Bronchial epithelial cell (primary cell): ENCODE measurements at places on chromosomes 5 and 9.

DNA sequence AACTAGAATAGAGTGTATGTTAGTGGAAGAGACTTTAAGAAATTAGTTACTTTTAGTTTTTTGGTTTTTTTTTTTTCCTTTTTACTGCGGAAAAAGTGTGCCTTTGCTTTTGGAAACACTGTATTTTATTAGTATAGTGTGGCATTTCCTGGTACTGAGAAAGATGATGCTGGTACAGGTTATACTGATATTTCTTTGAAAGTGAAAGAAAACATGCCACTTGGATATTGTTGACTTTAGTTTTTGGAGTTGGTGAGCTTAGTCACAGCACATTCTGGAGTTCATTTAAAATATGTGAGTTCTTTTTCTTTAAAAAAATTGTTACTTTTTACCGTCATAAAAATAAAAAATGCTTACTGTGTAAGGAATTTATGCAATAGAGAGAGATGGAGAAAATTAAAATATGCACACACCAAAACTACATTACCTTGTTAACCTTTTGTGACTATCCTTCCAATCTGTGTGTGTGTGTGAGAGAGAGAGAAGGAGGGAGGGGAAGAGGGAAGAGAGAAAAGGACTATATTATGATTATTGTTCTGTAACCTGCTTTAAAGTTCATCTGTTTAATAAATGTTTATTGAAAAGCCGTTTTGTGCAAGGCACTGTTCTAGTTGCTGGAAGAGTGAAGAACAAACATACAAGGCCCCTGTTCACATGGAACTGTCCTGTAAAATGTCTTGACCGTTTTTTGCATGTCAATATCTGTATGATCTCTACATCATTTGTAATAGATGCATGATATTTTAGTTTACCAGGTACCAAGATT lies 1.9 kb downstream of the UGCG start:
- DNase-seq, result no peak

GRCh38 chr5:169939731-169940130 lies 40.6 kb downstream of the INSYN2B start:
- no peak for DNase-seq

DNA sequence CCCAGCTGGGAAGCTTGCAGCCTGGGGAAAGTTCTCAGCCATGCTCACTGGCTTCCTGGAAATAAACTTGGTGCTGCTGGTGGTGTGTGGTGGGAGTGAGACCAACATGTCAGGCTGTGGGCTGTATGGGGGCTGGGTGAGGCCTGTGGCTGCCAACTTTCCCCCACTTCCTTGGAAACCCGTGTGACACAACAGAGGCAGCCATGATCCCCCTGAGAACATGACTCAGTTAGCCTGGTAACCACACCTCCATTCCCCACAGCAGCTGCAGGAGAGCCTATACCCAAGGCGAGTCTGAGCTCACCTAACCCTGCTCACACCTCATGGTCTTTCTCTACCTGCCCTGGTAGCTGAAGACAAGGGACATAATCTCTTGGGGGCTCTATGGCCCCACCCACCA lies 72.7 kb upstream of the RGMB start:
- peak; percentile 49 for DNase-seq

- no peak for DNase-seq
These were observed 193.1 kb upstream of the FREM1 start for GRCh38 chr9:15103290-15103689.

DNA sequence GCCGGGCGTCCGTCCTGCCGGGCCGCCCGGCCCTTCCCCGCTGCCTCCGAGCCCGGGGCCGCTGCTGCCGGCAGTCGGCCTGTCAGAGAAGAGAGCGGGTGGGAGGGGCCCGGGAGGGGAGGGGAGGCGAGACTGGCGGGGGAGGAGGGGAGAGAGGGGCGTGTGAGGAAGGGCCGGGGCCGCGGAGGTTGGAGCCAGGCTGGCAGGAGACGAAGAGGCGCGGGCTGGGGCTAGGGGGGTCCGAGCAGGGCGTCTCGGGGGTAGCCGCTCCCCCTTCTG lies 570 bp downstream of the CREBRF start:
- no peak for DNase-seq

- DNase-seq, result no peak
These were observed 1.7 kb downstream of the TRAF1 start for GRCh38 chr9:120924698-120925534.

DNA sequence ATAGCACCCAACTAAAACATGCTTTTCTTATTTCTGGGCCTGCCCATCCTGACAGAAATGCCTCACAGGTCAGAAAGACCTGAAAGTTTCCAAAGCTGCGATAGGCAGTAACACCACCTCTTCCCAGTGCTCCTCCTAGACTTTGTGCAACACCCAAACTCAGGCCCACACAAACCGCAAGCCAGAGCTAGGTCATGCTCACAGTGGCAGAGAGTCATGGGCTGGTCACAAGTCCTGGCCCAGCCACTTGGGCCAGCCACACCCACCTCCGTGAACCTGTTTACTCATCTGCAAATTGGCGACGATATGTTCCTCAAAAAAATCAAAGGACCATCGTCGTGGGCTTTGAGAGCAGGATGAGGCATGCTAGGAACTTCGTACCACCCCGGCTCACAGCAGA lies 44.0 kb upstream of the SLC25A51 start:
- peak; percentile 68 for DNase-seq

DNA sequence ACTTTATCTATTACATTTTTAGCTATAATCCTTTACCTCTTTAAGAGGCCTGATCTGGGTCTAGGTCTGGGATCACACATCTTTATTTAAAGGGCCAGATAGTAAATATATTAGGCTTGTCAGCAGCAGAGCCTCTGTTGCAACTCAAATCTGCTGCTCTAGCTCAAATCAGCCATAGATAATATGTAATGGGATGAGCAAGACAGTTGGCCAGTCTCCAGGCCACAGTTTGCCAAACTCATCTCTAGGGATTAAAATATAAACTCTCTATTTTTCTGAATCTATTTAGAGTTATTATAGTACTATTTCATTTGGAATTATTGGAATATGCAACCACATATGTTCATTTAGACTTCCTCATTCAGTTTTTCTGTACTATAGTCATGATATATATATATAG lies 115.9 kb upstream of the MINAR2 start:
- peak; percentile 17 for DNase-seq

DNA sequence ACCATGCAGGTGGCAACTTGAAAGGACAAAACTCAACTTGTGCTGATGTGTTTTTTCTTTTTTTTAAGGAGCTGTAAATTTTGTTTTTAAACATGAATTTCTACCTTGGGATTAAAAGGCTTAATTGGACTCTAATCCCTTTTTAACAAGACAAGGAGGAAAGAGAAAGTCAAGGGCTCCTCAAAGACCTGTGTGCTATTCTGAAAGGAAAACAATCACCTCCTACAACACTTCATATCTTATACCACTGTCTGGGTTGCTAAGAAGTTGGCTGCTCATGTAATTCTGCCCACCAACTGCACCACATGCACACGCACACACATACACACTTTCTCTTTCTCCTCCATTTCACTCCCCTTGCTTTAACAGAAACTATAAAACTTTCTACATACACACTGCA lies 78.6 kb downstream of the SH3RF2 start:
- no peak for DNase-seq

DNA sequence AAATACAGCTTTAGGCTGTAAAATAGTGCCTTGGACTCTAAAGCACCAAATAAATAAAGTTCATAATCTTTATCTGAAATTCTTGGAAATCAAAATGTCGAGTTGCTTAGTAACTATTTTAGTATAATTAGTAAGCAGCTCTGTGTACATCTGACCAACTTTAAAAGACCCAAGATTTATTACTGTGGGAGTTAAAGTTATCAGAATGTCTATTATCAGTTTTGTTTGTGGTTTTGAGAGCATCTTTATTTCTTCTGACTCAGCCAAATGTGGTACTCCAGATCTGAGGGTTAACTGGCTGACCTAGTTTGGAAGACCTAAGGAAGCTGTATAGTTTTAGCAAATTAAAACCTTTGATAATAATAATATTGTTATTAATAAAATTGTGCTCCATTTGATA lies 81.2 kb downstream of the PRLR start:
- no peak for DNase-seq

GRCh38 chr9:135283671-135284070 lies 195.9 kb upstream of the PPP1R26 start:
- DNase-seq, result no peak

DNA sequence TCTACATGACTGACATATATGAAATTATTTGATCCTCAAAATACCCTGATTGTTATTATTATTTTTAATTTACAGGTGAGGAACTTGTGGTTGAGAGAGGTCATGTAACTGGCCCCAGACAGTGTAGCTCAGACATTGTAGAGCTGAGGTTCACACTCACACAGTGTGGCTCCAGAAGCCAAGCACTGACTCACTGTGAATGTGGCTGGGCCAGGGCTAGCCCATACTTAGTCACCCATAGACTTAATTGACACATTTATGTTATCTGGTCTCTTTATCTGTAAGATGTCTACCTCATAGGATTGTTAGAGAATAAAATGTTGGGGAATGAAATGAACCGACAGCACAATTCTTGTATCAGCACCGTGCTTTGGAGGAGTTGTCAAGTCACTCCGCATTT lies 24.9 kb upstream of the CCDC112 start:
- DNase-seq, result peak; percentile 73

DNA sequence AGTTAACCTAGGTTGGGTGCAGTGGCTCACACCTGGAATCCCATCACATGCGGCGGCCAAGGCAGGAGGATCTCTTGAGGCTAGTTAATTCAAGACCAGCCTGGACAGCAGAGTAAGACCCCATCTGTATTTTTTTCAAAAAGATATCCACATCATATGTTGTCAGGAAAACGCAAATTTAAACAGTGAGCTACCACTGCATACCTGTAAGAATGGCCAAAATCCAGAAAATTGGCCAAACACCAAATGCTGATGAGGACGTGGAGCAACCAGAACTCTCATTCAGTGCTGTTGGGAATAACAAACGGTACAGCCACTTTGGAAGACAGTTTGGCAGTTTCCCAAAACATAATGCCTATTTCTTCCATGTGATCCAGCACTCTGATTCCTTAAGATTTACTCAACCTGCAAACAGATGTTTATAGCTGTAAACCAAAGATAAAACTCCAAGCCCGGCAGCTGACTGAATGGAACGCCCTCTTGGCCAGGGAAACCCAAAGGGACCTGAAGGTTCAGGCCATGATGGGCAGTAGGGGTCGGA lies 12.4 kb downstream of the CEL start:
- no peak for DNase-seq

- peak; percentile 63 for DNase-seq
These were observed 20.3 kb upstream of the ABCA1 start for GRCh38 chr9:104948277-104948676.

DNA sequence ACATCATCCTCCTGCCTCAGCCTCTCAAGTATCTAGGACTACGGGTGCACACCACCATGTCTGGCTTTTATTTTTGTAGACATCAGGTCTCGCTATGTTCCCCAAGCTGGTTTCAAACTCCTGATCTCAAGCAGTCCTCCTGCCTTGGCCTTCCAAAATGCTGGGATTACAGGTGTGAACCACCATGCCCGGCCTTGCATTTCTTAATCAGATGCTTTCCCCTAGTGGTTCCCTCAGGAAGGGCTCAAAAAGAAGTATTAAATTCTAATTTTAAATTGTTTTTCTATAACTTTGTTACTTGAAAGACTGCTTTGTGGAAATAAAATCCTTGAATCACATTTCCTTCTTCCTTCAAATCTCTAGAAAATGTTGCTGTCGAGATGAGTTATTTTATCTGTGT lies 79.5 kb upstream of the ROR2 start:
- no peak for DNase-seq

DNA sequence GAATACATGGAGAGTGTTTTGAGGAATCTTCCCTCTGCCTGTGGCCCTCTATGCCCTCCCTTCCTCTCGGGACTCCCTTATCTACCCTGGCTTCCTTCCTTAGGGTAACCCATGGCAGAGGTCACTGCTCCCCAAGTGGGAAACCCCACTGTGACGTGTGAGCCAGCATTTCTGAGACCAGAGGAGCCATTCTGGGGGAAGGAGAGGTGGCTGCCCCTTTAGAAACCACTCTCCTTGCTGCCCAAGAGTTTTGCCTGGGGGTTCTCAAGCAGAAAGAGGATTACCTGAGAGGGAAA lies 23.1 kb downstream of the CCNJL start:
- DNase-seq, result no peak
